ENCODE measurements at places on chromosomes 11 and 22.

- no peak for DNase-seq
Measured at GRCh38 chr11:116043857-116044256, 539.6 kb upstream of the CADM1 start.

DNA sequence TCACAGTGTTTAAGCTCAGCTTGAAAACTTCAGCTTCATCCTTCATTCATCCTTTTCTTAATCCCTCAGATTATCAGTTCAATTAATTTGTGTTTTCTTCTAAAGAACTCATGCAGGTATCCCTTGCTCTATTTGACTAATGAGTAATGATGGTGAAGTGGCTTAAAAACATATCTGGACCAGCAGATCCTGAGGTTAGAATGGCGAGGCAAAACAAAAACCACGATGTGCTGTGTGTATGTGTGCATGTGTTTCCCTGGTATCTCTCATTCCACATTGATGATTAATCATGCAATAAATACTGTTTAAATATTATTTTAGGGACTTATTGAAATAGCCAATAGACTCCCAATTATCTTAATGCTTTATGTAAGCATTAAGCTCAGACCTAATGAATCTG lies 437.0 kb downstream of the DYNC2H1 start:
- DNase-seq, result no peak

DNA sequence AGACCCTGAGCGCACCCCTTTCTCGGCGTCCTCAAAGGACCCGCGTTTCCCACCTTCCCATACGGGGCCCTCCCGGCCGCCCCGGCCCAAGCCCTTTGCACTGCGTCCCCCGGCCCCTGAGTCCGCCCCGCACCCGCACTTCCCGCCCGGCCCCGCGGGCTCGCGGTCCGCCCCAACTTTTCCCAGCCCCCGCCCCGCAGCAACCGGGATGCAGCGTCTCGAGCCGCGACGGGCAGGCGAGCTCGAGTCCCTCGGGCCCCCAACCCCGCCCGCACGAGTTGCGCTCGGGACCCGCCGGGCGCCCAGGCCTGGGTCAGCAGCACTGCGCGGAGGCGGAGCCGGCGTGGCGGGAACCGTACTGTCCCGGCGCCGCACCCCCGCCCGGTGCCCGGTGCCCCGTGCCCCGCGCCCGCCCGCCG lies 371 bp downstream of the SMCO4 start:
- no peak for DNase-seq

DNA sequence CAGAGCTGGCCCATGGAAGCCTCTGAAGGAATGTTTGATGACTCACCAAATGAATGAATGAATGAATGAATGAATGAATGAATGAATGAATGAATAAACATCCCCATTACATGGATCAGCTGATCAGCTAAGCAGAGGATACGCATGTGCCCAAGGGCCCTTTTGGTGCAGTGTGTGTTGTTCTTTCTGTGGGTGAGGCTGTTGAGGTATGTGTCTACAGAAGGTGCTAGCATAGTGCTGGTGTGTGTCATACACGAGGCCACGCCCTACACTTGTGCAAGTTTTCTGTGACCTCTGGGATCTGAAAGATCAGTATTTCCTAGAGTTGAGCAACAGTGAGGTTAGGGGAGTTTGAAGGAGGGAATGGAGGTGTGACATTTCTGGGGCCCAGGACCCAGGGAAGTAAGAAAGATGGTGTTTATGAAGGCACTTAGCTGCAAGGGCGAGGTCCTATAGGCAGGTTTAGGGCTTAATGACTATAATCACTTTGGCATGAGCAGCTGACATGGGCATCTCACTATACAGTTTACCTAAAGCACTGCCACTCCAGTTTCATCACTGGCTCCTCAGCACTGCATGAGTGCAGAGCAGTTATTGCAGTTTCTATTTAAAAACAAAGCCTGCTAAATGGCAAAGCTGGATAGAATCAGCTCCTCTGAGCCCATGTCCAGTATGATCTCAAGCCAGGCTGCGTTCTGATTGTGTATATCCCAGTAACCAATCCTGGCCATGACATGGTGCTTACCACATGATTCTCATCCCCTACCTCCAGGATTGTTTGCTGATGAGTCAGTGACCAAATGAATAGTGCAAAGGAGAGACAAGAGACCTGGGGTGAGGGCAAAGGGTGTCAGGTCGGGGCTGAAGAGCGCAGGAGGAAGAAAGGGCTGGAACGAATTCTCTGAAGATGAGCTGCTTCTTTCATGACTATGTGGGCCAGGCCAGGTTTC lies 36.4 kb upstream of the E2F8 start:
- no peak for DNase-seq

- DNase-seq, result no peak
Measured at GRCh38 chr11:1573077-1573902, 1.2 kb upstream of the DUSP8 start.

GRCh38 chr11:126475014-126475991 lies 119.8 kb downstream of the ST3GAL4 start:
- DNase-seq, result no peak

- no peak for DNase-seq
Measured at GRCh38 chr22:25900880-25901279, 158.9 kb downstream of the MYO18B start.

DNA sequence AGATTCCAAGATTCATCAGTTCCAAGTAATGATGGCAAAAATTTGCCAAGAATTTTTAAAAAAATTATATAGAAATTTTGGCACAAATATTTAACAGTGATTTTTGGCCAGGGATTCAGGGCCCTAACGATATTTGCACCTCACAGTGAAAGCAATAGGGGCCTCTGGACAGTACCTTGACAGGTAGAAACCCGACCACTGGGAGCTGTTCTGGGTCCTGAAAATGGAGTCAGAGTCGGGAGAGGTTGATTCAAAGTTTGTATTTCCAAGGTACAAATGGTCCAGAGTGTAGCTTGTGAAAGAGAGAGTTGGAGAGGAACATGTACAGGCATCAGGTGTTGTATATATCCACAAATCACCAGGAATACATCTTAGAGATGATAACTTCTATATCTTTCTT lies 41.6 kb downstream of the MRGPRX2 start:
- DNase-seq, result no peak

All from activated T-cell treated with anti-CD3 and anti-CD28 coated beads for 48 hours (primary cell).